ENCODE measurements at places on chromosomes 13 and 19. TPM values are rescaled to one million over a fixed set of nuclear protein-coding genes. Genes with fewer than 3 reads are reported as not detected.

GRCh38 chr19:29021232-29021916, 191.6 kb downstream of the UQCRFS1 start:
- DNase-seq = no peak

DNA sequence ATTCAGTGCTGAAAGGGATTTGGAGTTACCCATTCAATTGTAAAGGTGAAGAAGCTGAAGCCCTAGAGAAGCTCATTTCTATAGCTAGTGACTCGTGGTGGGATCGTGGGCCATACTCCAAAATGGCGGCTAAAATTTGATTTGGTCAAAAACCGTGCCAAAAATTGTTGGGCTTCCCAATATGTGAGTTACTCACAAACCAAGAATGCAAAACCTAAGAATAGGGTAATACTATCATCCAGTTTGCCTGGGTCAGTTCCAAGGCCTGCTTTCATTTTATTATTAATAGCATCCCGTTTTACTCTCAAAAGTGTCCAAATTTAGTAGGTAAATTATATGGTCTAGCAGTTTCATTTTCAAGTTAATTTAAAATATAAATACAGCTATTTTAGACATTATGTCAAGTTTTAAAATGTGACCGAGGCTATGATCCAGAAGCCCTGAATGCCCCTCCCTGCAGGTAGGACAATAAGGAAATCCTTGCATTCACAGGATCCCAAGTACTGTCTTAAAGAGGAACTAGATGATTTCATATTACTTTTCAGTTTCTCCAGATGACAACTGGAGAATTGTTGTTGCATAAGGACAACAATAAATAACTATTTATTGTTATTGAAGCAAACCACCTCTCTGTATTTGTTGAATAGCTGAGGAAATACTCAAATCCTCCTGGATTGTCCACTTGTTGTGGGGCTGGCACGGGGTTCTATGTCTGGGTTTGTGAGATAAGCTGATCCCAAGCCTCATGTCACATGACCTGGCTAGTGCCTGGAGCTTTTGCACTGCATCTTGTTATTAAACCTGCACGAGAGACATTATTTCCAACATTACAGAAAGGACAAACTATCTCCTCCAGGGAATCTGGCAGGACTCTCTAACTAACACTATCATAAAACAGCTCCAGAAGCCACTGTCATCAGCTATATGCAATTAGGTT, 11.6 kb upstream of the RAP2A start:
- DNase-seq = no peak

DNA sequence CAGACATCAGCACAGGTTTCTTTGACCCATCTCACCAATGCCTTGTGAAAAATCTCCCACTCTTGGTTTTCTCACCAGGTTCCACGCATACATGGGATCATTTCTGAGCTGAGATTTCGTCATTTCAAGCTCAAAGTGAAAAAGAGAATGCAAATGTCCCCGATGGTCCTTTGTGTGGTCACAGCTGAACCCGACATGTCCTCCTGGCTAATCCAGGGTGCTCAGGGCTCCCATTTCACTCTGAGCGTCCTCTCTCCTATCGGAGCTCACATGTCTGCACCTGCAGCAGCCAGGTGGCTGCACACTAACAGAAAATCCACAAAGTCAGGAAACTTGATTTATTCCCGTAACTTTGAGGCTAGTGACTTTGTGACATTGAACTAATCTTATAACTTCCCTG, 9.3 kb upstream of the CEACAM3 start:
- DNase-seq = no peak

IZUMO1 gene
- total RNA-seq = not detected

CYP4F2 gene
- total RNA-seq = not detected

Measured in glomerular endothelial cell (primary cell).